Amygdala (tissue), 56 donors: ENCODE measurements at places on chromosomes 4 and X.

- no peak for DNase-seq
Measured at GRCh38 chr4:68077737-68078136, 51.9 kb downstream of the TMPRSS11F start.

DNA sequence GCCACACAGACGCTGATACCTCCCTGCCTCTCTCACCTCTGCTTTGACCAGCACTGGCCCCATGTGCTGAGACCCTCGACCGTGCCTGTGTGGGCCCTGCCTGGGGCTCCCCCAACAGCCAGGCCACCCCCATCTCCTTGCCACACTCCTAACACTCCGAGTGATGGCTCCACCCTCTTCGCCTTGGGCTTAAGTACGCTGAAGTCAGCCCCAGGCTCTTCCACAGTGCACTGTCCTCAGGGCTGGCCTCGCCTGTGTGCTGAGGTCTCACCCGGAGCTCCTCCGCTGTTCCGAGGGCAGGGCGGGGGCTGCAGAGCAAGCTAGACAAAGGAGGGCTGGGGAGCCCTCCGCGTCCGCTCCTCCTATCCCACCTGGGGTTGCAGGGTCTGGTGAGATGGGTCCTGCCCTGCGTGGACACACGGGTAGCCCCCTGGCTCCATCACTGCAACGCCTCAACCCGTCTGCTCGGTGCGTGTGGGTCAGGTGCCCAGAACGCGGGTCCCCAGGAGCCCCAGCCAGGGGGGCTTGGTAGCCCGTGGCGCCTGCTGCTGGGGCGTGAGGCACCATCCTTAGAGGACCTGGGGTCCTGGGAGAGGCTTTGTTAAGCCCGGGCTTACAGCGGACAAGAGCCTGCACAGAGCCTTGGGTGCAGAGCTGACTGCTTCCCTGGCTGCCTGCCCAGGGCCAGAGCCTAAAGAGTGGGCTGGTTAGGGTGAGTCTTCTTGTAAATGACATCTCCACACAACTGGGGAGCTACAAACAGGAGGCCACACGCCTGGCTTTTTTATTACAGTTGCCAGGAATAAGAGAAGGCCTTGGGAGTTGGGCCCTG is 42.6 kb upstream of the NKX1-1 start:
- no peak for DNase-seq

DNA sequence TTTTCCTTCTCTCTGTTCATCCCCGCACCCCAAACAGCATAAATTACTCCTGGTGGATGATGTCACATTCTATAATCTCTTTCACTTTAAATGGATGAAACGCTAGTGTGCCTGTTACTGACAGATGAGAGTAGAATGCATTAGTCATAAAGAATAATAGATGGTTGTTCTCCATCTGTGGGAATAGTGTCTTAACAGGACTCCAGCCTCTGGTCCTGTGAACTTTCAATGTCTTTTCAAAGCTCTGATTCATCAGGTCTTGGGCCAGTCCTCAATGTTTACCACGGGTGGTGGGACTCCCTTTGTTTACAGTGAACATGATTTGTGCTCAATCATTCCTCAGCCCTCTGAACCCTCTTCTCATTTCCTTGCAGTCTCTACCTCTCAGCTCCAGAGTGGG is 182.6 kb downstream of the GABRB1 start:
- no peak for DNase-seq

- no peak for DNase-seq
Measured at GRCh38 chrX:150696331-150696730, 3.1 kb downstream of the MTMR1 start.

DNA sequence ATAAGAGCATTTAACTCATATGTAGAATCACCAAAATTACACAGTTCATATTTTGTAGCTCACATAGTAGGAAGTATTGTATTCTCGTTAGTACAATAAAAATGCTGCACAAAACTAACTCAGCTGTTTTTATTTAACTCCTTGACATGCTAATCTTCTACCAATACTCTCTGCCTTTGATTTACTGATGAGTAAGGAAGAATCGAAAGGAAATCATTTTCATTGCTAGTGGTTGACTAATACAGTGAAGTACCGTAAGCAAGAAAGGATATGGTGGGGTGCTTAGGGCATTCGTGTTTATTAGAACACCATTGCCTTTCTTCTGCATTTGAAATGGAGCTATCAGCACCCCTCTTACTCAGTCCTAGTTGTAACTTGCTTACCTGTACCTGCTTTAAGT is 1239.1 kb upstream of the TENM3 start:
- no peak for DNase-seq

- DNase-seq = no peak
Measured at GRCh38 chrX:100407784-100408712, 2.0 kb downstream of the PCDH19 start.

DNA sequence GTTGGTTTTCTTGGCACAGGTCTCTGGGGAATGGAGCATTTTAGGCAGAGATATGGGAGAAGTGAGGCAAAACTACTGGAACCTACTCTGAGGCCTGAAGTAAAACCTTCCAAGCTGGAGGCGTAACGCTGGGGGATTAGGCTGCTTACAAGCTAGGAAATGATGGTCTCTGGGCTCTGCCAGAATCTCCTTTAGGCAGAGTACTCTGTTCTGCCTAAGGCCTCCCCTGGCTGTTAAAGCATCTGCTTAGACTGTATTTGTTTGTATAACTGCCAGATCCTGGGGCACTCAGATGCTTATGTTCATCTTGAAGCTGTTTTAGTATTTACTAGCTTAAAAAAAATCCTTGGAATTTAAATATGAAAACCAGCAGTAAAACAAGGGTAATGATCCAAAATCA is 822.2 kb downstream of the RPA4 start:
- DNase-seq = no peak

GRCh38 chr4:61425315-61425714 is 225.2 kb downstream of the ADGRL3 start:
- DNase-seq = no peak

- no peak for DNase-seq
Measured at GRCh38 chr4:105276361-105277104, 129.9 kb downstream of the TET2 start.

DNA sequence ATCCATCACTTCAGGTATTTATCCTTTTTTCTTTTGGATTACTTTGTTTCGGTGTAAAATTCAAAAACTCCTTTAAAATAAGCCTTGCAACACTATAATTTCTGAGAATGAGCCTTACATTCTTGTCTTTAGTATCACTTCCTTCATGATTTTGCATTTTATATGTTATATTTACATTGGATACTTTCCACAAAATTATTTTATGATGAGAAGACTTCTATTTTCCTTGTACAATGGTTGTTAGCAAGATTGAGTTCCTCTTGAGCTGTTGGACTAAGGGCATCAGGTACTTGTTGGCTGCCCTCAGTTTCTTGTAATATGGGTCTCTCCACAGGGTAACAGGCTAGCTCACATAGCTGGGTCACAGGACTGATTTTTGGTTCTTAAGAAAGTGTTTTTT is 22.7 kb upstream of the HPGDS start:
- DNase-seq = no peak

GRCh38 chr4:94516999-94517398 is 65.3 kb downstream of the PDLIM5 start:
- no peak for DNase-seq

DNA sequence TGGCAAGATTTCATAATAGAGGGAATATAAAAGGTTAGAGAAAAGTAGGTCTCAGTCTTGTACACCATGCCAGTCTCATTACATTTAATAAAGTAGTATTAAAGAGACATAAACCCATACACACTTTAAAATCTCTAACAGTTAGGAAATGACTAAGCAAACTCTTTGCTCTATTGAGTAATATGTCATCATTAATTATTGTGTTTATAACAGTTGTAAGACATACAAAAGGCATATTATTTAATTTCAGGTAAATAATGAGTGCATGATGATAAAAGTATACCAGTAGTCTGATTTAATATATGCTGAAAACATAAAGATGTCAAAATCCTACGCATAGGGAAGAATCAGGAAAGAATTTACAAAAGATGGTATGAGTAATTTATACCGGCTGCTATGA is 31.0 kb upstream of the FGG start:
- no peak for DNase-seq

GRCh38 chr4:23889814-23890341 is at the start of gene PPARGC1A:
Gene PPARGC1A, minus strand, starts transcription at chr4:23890047. Its CDS starts 90 bp downstream, at chr4:23889957.
- peak; percentile 24 for DNase-seq

DNA sequence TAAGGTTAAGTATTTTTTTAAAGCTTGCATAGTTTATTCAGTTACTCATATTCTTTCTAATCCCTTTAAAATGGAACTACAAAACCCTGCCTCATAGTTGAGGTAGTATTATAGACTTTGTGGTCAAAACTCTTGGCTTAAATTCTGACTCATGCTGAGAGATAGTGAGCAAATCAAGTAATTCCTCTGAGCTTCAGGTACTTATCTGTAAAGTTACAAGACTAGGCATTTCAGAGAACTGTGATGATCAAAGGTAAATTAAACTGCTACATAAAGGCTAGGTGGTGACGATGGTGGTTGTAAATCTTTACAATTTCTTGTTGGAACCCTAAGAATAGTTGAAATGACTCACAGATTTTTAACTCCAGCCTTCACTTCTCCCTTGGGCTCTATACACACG is 3.2 kb upstream of the CLOCK start:
- no peak for DNase-seq

- no peak for DNase-seq
Measured at GRCh38 chr4:135144498-135144897, 942.9 kb upstream of the PABPC4L start.

GRCh38 chrX:78181307-78181706 is 41.9 kb upstream of the TAF9B start:
- no peak for DNase-seq

- DNase-seq = no peak
Measured at GRCh38 chr4:14607578-14607977, 394.7 kb upstream of the CPEB2 start.

DNA sequence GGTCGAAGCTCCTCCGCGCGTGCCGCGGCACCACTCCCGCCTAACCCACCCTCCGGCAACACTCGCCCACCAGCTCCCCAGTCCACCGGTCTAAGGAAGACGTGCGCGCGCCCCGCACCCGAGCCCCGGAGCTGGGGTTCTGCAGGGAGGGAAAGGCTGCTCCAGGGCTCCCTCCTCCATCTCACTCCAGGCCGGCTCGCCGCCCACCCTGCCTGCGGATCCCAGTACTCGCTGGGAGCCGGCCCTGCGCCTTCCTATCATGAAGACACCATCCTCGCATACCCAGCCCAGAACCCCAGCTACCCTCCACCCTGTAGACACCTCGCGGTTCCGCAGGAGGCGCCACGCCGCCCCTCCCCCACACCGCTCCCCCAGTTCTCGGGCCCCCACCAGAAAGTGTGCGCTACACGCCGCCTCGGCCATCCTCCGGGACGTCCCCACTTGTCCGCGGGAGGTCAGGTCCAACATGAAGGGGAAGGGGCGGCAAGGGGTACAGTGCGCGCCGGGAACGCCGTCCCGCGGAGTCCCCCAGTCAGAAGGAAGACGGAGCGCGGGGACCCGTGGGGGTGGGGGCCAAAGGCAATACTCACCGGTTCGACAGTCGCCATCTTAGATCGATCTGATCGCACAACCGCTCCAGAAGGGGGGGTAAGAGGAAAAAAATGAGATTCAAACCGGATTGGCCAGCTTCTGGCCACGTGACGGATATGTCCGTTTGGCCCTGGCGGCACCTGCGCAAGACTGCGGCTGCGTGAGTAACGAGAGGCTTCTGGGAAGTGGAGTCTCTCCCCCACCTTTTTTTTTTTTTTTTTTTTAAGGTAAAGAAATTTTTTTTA is at the start of gene EIF4E:
Gene EIF4E (minus strand): TSS at position 629 of the 836 bp plus-strand sequence. CDS start 21 bp downstream, at position 608.
- DNase-seq = peak; percentile 94

- no peak for DNase-seq
Measured at GRCh38 chr4:105280338-105281123, 133.9 kb downstream of the TET2 start.

- DNase-seq = no peak
Measured at GRCh38 chr4:23135792-23136645, 443.3 kb downstream of the GBA3 start.

DNA sequence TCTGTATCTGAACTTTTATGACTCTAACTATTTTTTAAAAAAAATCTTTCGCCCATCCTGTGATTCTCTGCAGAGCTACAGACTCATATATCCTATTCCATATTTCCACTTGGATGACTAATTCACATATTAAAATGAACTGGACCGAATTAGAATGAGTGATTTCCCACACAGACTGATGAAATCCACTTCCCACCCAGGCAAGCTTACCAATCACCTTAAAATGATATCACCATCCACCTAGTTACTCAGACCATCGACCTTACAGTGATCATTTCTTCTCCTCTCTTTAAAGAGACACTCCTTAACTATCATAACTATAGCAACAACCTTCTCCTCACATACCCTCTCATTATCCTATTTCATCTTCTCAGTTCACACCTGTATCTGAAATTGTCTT is 34.1 kb upstream of the GUCY1B1 start:
- no peak for DNase-seq

DNA sequence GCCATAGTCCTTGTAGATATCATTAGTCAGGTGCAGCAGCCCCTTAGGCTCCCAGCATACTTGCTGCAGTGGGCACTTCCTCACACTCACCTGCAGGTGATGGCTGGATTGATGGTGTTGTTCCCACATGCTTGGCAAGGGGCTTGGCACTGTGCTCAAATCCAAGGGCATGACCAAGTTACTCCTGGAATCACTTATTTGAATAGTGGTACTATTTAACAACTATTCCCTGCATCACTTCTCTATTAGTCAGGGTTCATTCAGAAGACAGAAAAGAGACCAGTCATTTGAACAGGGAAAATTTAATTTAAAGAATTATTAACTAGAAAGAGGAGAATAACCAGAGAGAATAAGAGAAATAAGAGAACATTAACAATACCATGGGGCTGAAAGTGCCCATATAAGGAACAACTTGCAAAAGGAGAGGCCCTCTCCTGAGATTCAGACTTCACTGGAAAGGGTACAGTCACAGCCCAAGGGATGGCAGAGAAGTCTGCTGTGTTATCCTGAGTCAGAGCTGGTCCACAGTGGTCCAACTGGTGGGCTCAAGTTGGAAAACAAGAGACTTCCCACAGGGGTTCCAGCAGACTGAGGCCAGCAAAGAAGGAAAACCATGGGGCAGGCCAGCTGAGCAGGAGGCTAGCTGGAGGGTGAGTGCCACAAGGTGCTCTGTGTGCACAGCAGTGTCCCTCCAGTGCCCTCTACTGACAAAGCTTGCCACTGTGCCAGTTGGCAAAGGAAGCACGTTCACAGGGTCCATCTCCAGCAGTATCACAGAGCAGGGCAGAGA is 9.8 kb downstream of the SPP1 start:
- peak; percentile 78 for DNase-seq

DNA sequence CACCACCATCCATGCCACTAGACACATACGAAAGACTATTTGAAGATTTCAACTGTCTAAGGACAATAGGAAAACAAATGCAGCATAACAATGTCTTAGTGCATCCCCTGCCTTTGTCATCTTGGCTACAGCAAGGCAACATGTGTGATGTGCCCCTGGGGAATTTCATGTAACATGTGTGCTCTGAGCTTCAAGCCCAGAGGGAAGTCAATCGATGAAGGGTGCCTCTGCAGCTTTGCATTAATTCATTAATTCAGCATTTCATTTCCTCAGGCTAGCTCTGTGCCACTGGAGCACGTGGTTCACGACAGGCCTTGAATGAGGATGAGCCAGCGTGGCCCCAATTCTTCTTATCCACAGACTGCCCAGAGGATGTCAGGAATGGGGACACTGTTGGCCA is 253.9 kb upstream of the GPC4 start:
- no peak for DNase-seq

- DNase-seq = no peak
Measured at GRCh38 chr4:89665662-89666061, 171.3 kb downstream of the SNCA start.

- DNase-seq = no peak
Measured at GRCh38 chr4:61933527-61933926, 733.4 kb downstream of the ADGRL3 start.
